ENCODE measurements at places on chromosomes 7 and 10. TPM values are rescaled to one million over a fixed set of nuclear protein-coding genes. Genes with fewer than 3 reads are reported as not detected.

Gene ZNF365
- 2.6 TPM for total RNA-seq

Gene SPDYE5
- not detected for total RNA-seq

Gene ANKRD30A
- 1.2 TPM for total RNA-seq

Gene HIPK2
- 15.4 TPM for total RNA-seq

Gene PCGF6
- 12.0 TPM for total RNA-seq

Gene CDK14
- total RNA-seq = 9.9 TPM

Gene MYOF
- 30.2 TPM for total RNA-seq

Gene CTAGE6
- total RNA-seq = not detected

Gene MYL10
- not detected for total RNA-seq

Gene CCDC201
- 0.08 TPM for total RNA-seq

Gene TFAM
- 42.5 TPM for total RNA-seq

Gene FKBP6
- total RNA-seq = not detected

Gene PRKCQ
- total RNA-seq = 6.3 TPM

Gene EFCAB10
- not detected for total RNA-seq

- no peak for DNase-seq
Observed at GRCh38 chr10:72503241-72503640, 122.6 kb downstream of the MICU1 start.

GRCh38 chr7:7157177-7157886 is 25.0 kb upstream of the C1GALT1 start:
- peak; percentile 85 for DNase-seq

GRCh38 chr7:5549096-5549763 is 125.6 kb upstream of the TNRC18 start:
- DNase-seq = peak; percentile 89

GRCh38 chr7:37480041-37481031 is 31.7 kb upstream of the ELMO1 start:
- no peak for DNase-seq

DNA sequence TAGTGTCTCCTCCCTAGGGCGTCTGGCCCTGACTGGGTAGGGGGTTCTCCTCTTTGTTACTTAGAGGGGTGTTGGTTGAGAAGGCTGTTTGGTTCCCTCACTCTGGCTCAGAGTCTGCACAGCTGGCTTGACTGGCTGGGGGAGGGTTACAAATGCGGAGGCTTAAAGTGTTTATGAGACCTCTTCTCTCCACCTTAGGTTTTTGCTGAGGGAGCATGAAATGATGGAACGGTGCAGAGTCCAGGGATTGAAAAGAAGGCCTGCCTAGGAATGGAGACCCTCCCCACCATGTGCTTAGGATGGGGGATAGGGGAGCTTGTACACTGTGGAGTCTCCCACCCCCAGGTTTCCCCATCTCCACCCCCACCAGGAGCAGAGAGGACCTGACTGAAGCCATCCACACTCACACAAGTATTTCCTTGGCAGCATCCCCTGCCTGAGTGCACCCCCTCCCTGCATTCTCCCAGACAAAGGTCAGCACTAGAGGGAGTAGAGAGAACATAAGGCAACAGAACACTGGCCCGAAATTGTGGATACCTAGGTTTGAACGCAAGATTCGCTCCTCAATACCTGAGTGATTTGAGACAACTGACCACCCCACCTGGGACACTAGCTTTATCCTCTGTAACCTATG is 1.7 kb upstream of the LDB1 start:
- DNase-seq = no peak

- peak; percentile 85 for DNase-seq
Observed at GRCh38 chr7:26155531-26156375, 3.8 kb downstream of the NFE2L3 start.

- DNase-seq = no peak
Observed at GRCh38 chr10:86753638-86754434, 2.6 kb upstream of the BMPR1A start.

- DNase-seq = no peak
Observed at GRCh38 chr7:153390955-153391354, 631.4 kb downstream of the ACTR3B start.

GRCh38 chr7:114432061-114432460 is 17.4 kb downstream of the FOXP2 start:
- no peak for DNase-seq

DNA sequence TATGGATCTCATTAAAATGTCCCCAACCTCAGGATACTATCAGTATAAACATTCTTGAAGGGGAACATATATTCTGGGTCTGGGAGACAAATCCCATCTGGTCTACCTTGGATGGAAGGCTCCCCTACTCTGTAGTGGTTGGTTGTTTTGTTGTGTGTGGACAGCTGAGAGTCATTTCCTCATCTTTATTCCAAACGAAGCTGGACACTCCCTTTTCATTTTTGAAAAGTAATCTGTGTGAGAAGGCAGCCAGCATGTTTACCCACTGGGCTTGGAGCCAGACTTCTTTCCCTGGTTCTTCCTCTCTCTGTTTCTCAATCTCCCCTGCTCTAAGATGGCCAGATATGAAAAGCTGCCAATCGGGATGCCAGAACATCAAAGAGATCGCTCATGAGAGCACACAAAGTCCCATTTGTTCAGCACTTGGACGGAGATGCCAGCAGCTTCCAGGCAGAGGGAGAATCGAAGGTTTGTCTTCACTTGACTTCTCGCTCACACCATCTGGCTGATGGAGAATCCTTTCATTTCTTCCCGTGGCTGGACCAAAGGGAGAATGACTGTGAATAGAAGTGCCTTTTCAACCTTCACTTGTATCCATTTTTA is 108.1 kb upstream of the AGR3 start:
- DNase-seq = peak; percentile 99

DNA sequence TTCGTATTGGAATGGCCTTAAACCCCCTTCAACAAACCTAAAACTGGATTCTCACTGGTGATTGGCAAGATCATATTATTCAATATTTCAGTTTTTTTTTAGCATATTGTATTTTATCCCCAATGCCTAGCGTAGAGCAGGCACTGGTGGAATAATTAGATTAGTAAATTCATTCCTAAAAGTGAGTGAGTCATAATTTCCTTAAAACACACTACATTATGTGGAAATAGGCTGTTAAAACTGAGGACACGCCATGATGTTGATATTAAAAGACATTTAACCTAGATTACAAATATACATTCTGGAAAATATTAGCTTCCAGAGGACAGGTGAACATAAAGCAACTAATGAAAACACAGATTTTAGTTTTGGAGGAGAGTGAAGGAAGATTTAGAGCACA is 463.9 kb downstream of the PARD3 start:
- DNase-seq = no peak

DNA sequence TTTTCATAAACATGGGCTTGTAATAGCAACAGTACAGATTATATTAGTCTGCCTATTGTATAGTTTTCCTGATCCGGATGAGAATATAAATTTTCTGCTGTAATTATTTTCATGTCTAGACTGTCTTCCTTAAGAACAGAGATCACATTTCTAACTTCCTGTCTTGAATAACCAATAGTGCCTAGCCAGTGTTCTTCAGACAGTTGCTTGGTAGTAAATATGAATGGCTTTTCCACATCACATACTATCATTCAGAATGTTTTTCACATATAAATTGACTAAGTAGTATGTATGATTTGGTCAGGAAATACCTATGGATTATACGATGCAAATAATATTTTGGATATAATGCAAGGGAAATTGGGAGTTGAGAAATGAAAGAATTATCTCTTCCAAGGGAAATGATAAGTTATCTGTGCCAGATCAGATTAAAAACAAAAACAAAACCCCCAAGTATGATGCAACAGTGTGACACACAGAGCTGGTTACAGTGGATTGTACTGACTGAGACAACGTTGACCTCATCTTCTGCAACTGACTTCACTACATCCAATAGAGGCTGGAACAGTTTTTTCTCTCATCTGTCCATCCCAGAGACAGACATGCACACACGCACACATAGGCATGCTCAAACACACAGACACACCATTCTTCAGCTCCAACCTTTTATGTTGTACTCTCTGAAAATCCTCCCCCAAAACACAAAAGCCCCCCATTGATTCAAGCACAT is 16.4 kb downstream of the ITGA8 start:
- no peak for DNase-seq

DNA sequence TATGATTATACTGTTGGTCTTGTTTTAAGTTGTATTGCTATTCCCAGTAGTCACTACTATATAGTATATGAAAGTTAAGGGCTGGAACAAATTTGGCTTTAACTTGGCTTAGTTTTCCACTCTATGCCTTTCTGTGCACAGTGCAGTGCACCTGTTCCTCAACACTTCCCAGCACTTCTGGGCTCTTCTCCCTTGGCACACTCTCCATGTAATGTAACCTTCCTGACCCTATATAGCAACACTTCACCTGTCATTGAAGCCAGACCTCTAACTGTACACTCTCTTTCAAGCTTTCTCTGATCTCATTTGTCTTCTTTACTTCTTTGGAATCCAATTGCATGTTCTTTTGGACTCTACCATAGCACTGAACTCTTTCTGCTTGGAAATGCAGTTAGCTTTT is 83.9 kb upstream of the SMIM30 start:
- no peak for DNase-seq

GRCh38 chr7:50599385-50599784 is 34.2 kb upstream of the DDC start:
- no peak for DNase-seq

GRCh38 chr7:106405697-106406141 is 120.9 kb upstream of the NAMPT start:
- DNase-seq = no peak

GRCh38 chr10:3822541-3823330 is 37.7 kb upstream of the KLF6 start:
- DNase-seq = no peak

DNA sequence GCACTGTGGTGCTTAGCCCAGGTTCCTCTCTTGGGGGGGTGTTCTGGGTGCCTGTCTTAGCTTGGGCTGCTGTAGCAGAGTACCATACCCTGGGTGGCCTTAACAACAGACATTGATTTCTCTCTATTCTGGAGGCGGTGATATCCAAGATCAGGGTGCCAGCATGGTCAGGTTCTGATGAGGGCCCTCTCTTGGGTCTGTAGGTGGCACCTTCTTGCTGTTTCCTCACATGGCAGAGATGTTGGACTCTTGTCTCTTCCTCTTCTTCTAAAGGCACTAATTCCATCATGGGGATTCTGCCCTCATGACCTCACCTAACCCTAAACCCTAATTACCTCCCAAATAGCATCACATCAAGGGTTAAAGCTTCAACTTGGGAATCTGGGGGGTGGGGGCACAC is 19.9 kb upstream of the CRHR2 start:
- DNase-seq = no peak

- DNase-seq = peak; percentile 62
Observed at GRCh38 chr10:4359003-4359402, 467.0 kb upstream of the AKR1E2 start.

DNA sequence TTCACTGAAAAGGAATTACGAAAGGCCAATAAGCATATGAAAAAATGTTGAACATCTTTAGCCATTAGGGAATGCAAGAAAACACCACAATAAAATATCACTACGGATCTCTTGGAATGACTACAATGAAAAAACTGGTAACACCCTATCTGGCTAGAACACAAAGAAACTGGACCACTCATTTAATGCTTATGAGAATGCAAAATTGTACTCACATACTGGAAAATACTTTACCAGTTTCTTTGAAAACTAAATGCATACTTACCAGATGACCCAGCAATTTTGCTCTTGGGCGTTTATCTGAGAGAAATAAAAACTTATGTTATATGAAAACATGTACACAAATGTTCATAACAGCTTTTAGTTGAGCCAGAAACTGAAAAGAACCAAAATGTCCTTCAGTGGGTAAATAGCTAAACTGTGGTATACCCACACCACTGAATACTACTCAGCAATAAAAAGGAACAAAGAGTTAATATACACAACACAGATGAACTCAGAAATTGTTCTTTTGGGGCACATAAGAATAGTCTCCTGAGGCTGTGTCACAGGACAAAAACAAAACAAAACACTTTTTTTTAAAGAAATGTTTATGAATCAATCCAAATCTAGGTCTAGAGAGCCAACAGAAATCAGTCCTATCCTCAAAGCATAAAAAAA is 23.5 kb downstream of the CNOT4 start:
- no peak for DNase-seq

GRCh38 chr10:73865459-73866442 is 8.6 kb downstream of the CAMK2G start:
- no peak for DNase-seq

GRCh38 chr7:103296901-103297836 is at the start of gene PMPCB:
TSS of gene PMPCB (plus strand) at chr7:103297435. CDS start at chr7:103297460, 25 bp downstream.
- DNase-seq = peak; percentile 93

GRCh38 chr7:46544396-46545008 is 623.4 kb upstream of the IGFBP3 start:
- peak; percentile 96 for DNase-seq

DNA sequence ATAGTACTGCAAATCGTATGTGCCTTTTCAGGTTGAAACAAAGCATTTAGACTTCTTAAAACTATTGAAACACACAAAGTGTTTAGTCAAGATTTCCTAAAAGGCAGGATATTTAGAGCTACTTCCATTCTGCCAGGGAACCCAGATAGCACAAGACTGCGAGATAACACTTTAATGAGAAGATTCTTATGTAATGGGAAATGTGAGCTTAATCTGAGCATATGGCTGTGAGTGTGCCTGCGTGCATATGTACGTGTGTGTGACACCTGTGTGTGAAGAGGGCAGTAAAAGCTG is 14.3 kb upstream of the JCAD start:
- no peak for DNase-seq

DNA sequence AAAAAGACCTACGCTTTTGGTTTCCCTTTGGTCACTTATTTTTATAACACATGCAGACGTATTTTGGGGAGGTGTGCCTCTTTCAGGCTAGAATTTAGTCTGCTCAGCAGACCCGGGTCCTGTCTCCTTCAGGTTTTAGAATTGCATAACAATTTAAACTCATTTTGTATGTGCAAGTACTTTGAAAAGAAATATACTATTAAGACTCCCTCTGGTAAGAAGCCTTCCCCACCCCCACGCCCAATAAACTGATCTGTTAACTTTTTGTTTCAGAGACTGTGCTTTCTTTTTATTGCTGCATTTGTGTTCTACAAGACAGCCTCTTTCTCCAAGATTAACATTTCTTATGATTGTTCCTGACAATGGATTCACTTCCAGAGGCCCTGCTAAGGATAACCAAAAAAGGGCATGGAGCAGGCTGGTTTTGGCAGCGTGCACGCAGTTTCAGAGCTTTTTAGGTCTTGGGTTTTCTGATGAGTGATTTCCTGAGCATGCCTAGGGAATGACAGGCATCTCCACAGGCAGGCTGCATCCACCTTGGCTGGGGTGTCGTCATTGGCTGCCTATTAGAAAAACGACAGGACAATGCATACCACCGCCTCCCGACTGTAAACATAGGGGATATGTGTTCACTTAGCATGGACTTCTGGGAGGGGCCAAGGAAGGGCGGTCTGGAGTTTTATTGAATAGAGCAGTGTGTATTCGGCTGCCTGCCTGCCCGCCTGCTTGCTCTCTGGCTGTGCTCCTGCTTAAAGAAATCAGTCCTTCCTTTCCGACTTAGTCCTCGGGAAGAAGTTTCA is at the start of gene CALD1:
CALD1 (plus strand) TSS at position 694 of the 800 bp plus-strand sequence. CDS start 88,100 bp downstream, outside the sequence.
- DNase-seq = peak; percentile 99

DNA sequence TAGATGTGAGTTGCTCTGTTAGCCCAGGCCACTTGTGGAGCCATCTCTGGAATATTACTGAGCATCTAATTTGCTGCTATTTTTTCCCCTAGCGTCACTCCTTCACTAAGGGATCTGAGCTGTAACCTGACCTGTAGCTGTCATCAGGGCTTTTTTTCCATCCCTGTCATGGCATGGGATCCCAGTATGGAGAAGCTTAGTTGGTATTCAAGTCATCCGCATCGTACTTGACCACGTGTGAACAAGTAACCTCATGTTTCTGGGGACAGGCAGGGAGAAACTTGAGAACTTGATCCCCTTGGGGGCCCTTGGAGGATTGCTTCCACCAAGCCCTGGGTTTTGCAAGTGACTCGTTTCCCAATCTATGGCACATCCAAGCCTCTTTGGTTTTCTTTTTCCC is 474.4 kb upstream of the GALNT17 start:
- DNase-seq = no peak
